DMS53 (cell line): ENCODE measurements at places on chromosomes 13 and 19.

GRCh38 chr13:85799097-85799582 is at the start of gene SLITRK6:
Gene SLITRK6 (minus strand): TSS chr13:85799419. CDS start chr13:85796508, 2,911 bp downstream.
- DNase-seq = peak; percentile 39

DNA sequence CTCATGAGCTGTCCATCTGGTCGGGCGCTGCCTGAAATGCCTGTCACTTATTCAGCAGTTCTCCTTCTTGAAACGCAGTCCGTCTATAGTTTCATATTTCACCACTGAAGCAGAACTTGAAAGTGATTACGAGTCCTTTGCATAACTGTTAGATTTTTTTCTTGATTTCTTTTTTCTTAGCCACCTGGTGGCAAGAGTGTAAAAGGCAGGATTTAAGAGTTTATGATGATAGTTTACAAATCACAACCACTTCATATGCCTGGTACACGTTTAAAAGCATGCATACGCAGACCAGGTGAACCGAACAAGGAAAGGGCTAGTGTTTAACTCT is 45.8 kb downstream of the GGACT start:
- peak; percentile 1 for DNase-seq

DNA sequence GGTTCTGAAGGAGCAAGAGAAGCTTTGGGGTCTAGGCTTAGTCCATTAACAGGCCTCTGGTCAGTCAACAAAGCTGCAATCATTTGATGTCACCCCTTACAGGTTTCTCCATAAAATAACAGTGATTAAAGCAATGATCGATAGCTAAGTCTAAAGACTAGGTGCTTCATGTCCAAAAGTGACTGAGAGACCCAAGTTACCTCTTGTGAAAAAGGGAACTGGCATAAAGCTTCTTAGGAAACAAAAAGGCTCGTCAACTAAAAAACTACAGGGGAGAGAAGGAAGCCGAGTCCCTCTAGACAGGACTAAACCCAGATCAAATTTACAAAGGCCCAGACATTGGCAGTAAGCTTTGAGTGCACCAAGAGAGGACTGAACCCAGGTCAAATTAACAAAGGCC is 2.2 kb downstream of the DCUN1D2 start:
- DNase-seq = no peak

DNA sequence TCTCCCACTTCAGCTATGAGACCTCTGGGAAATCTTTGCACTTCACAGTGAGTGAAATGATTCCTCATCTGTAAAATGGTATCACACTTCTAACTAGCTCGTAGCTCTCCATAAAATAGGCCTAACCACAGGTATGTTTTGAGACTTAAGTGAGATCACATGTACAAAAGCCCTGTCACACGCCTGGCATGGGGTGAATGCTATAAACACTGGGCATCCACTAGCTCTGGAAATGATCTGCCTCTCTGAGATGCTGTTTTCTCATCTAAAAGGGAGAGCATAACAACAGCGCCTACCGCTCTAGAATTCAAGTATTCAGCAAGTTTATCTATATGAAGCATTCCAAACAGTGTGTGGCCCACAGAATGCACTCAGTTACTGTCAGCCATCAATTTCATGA is 2.2 kb downstream of the AKT2 start:
- no peak for DNase-seq

GRCh38 chr13:110826101-110826500 is 88.8 kb downstream of the ANKRD10 start:
- DNase-seq = no peak

DNA sequence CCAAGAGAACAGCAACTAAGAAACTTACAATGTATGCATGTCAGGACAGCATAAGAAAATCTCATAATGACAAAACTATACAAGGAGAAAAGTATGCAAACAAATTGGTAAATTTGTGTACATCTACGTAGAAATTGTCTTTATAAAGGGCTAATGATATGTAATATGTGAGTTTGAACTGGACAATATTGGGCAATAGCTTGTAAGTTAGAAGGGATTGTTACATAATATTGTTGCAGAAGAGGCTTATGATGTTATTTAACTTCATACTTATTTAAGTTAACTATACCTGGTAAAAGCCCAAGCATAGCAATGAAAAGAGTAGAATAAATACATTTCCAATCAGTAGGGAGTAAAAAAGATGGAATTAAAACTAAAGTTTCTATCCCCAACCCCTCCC is 134.0 kb downstream of the MAB21L1 start:
- DNase-seq = no peak

DNA sequence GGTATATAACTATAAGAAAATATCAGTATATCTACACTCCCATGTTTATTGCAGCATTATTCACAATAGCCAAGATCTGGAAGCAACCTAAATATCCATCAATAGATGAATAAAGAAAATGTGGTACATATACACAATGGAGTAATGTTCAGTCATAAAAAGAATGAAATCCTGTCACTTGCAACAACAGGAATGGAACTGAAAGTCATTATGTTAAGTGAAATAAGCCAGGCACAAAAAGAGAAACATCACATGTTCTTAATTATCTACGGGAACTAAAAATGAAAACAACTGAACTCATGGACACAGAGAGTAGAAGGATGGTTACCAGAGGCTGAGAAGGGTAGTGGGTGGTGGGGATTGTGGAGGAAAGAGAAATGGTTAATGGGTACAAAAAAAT is 665.2 kb downstream of the TBC1D4 start:
- DNase-seq = no peak
